ENCODE measurements at places on chromosomes 7 and 10.

GRCh38 chr10:99365736-99366135, 36.6 kb downstream of the CNNM1 start:
- DNase-seq, result no peak

DNA sequence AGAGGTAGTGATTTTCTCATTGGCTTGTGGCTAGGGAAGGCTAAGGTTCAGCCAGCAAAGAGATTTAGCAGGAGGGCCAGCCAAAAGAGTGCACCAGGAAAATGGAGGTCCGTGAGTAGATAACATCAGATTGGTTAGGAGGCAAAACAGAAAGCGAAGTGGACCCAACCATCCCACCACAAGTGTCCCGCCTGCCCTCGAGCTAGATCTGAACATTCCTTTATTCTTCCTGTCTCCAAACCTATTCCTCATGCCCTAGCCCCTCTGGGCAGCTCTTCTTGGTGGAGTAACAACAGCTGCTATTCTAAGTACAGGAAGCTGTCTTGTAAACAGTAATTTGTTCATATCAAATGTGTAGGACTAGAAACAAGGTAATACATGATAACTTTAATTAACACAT, 85.7 kb upstream of the BET1 start:
- no peak for DNase-seq

GRCh38 chr10:83332690-83333089, 806.6 kb upstream of the GHITM start:
- no peak for DNase-seq

DNA sequence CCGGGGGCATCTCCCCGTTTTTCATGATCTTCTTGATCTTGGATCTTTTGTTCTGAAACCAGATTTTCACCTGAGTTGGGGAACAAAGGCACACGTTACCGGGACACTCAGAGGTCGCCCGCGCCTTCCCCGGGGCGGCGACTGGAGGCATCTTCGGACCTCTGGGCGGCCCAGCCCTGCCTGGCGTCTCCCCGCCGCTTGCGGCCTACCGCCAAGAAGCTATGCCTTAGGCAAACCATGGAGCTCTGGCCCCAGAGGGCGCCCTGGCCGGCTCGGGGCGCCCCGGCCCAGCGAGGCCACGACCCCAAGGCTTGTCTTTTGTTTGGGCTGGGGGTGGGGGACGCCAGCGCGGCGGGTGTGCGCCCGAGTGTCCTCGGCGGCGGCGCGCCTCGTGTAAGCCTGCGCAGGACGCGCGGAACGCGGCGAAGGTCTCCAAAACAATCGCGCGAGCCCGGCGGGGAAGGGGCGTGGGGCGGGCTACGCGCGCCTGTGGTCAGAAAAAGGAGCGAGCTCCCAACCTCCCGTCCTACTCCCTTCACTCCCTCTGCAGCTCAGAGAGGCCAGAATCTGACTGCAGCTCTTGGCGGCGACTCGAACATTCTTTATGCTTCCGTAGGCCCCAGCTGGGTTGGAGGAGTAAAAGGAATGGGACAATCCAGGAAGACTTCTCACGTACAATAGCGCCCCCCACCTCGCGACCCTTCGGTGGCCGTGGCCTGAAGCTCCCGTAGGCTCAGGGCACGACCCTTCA, 3.5 kb downstream of the DLX5 start:
- no peak for DNase-seq

GRCh38 chr10:14356921-14357320, 26.2 kb upstream of the FRMD4A start:
- peak; percentile 57 for DNase-seq

DNA sequence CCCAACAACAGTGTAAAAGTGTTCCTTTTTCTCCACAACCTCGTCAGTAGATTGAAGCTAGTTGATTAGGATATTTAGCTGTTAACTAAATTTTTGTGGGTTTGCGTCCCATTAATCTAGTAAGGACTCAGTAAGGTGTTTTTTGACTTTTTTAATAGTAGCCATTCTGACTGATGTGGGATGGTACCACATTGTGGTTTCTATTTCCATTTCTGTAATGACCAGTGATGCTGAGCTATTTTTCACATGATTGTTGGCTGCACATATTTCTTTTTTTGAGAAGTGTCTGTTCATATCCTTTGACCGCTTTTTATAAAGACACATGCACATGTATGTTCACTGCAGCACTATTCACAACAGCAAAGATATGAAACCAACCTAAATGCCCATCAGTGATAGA, 5.6 kb upstream of the LRRN3 start:
- DNase-seq, result no peak

- peak; percentile 53 for DNase-seq
Measured at GRCh38 chr7:16708511-16708910, 45.0 kb upstream of the TSPAN13 start.

- no peak for DNase-seq
Measured at GRCh38 chr10:97393034-97393573, 8.0 kb downstream of the RRP12 start.

- DNase-seq, result no peak
Measured at GRCh38 chr7:98079891-98080648, 26.6 kb upstream of the LMTK2 start.

DNA sequence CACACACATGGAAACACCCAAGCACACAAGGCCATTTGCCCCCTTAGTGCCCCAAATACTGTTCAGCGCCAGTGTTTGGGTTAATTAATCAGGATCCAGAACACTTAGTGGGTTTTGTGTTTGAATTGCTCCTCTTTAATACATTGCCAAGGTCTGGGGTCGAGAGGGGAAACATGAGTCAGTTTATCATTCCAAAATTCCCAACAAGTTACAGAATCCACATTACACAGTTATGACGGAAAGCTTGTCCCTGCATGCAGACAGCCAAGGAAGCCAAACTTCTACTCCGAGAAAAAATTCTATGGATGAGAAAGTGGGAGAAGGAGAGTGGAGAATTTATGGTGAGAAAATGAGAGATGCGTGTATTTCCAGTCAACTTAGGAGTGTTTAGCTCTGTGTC, 189.0 kb downstream of the NPSR1 start:
- no peak for DNase-seq
